Stimulated activated CD4-positive, alpha-beta T cell treated with anti-CD3 and anti-CD28 coated beads, Interleukin-2, amount 100 ng/mL, for 48 hours (primary cell): ENCODE measurements at places on chromosomes 6 and 20.

DNA sequence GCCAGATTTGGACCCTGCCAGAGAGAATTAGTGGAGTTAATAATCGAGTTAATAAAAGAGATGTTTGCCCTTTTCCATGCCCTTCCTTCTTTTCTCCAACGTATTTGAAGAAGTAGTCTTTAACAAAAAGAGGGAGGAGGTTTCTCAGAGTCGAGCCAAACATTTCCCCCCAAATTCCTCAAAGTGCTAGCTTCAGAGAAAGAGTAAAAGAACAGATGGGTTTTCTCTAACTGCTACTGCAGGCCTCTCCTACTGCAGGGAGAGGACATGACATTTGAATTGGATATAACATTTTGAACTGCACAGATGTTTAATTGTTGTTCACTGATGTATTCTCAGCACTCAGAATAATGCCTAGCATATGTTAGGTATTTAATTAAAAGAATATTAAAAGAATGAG is 25.5 kb downstream of the RWDD2A start:
- DNase-seq = no peak

DNA sequence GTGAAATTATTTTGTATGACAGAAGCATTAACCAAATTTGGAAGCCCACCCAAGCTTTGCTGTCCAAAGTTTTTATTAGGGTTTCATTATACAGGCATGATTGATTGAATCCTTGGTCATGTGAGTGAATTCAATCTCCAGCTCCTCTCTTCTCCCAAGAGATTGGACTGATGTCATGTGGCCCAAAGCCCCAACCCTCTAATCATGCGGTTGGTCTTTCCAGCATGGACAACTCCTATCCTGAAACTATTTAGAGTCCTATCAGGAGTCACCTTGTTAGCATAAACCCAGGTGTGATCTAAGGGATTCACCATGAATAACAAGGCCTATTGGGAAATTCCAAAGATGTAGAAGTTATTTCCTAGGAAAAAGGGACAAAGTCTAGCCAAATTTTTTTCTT is 10.6 kb downstream of the POLR3F start:
- DNase-seq = no peak

- DNase-seq = no peak
Observed at GRCh38 chr6:72739368-72739779, 117.5 kb downstream of the KCNQ5 start.

- no peak for DNase-seq
Observed at GRCh38 chr6:17007749-17008148, 94.1 kb upstream of the STMND1 start.

- DNase-seq = no peak
Observed at GRCh38 chr20:5806457-5807263, 56.5 kb downstream of the SHLD1 start.

DNA sequence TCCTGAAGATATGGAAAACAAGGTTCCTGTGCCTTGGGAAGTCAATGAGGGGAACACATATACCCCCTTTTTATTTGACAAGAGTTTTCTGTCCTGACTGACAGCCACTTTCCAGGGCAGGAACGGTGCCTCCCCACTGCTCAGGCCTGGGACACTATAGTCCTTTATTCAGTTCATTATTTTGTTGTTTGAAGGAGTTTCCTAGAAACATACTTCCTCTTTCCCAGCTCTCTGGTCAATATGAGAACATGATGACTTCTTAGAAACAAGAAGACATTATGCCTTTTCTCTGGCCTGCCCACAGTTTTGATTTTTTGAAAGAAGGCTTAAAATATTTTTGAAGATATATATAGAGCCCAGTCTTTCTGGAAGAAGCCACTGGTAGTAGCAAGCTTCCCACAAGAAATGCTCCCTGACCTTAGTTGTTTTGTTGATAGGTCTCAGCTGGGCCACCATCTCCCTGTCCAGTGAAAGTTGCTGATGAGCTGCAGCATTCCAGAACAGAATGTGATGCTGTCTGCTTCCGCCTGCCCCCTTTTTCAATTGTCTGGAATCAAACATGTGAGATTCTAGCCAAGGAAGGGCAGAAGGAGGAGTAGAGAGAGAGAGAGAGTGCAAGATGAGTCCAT is 350.0 kb upstream of the PRND start:
- no peak for DNase-seq

- DNase-seq = no peak
Observed at GRCh38 chr6:81309811-81310210, 442.7 kb downstream of the TENT5A start.

- DNase-seq = no peak
Observed at GRCh38 chr6:30915591-30915946, 1.5 kb downstream of the VARS2 start.

GRCh38 chr6:67633058-67633457 is 1002.0 kb upstream of the ADGRB3 start:
- no peak for DNase-seq

DNA sequence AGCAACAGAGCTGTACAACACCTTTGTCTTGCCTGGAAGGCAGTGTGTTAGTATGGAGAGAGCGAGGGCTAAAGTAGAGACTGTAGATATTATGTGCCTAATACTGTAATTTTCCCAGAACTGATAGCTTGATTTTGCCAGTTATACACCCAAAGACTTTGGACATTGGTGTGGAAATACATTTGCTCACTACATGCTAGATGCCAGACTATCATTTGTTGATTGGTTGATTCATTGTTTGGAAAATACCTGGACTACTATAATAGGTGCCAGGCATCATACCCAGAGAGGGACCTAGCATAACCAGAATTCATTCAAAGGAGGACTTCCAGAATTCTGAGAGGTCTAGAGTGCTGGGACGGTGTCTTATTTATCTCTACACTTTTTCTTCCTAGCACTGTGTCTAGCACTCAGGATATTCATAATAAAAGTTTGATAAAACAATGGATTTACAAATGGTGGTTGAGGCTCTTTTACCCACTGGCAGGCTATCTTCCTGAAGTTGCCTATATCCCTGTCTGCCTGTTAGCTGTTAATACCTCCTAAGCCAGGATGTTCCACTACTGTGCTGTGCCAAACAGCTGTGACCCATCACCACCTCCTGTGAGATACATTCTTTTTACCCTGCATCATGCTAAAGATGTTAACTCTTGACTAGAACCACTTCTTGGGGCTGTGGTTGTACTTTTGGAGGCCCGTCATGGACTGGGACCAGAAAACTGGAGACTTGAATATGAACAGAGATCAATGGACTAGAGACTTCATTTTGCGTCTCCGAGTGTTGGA is 72.2 kb upstream of the FUCA2 start:
- no peak for DNase-seq

DNA sequence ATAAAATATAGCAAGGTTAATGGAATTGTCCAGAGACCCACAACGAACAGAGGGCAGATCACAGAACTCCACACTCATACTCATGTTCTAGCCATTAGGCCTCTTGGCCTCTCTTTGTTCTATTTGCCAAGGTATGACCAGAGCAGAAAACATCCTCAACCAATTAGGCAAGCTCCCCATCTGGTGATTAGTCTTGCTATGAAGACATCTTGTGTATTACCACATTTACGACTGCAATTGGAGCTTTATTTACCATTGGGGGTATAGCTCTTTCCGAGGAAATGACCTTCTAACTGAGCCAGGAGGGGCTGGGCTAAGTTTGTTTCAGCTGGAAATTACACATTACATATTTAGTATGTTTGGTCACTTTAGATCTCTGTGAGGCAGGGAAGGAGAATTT is 593.9 kb downstream of the CD109 start:
- DNase-seq = no peak

GRCh38 chr20:49171909-49172308 is 16.2 kb downstream of the STAU1 start:
- no peak for DNase-seq

DNA sequence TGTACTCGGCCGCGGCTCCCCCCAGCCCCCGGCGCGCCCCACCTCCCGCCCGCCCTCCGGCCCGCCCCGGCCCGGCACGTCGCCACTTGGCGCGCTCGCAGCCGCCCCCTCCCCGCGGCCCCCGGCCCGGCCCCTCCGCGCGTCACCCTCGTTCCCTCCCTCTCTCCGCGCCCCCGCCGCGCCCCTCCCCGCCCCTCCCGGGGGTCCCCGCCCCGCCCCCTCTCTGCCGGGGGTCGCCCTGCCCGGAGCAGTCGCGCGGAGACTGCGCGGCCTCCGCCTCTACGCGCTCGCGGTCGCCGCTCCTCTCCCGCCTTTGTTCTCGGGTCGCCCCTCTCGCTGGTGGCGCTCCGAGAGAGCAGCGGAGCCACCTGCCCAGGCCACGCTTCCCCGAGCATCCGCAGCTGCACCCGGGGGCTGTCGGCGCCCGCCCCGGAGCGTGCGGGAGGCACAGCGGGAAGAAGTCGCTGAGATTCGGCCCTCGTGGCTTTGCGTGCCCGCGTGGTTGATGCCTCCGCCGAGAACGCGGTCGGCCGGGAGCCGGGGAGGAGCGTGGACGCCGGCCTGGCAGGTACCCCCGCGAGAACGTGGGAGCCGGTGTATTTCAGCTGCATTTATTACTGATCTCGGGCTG is at the start of gene PHF10:
Gene PHF10 (minus strand): TSS at position 7 of the 631 bp plus-strand sequence. CDS start 569 bp downstream, outside the sequence.
- peak; percentile 52 for DNase-seq

DNA sequence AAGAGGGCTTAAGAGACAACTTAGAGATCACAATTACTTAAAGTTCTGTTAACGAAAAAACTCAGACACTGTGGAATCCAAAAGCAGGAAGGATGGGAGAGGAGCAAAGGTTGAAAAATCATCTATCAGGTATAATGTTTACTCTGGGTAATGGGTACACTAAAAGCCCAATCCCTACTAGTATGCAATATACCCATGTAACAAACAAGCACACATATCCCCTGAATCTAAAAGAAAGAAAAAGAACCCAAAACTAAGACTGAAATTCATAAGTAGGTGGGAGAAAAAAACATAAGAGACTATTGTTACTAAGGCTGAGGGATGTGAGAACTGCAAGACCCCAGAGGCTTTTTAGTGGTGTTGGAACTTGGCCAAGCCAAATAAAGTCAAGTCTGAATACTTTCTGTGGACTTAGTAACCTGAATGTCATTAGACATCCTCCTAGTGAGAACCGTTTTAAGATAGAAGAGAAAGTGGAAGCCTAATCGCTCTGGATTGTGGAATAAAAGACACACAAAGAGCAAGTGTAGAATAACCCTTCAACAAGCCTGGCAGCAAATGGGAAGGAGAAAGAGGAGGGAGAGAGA is 189.4 kb upstream of the RNF217 start:
- no peak for DNase-seq

GRCh38 chr6:15842727-15843117 is 179.9 kb upstream of the DTNBP1 start:
- no peak for DNase-seq

DNA sequence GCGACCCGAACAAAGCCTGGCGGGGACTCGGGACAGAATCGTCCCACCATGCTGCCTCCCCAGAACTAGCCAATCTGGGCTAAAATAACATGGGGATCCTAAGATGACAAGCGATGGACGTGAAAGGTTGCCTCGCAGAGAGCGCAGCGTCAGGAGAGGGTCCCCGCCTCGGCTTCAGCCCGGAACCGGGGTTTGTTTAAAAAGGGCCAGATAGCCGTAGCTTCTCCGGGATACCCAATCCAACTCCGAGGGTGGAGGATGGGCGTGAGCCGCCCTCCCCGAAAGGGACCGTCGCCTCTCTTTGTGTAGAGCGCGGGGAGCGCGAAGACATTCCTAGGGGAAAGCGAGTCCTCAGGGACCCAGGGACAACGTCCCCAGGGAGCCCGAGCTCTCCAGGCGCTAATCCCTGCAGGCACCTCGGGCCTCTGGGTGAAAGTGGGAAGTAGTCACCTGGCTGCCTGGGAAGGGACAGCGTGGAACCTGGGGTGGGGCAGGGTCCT is 643 bp downstream of the CD24 start:
- DNase-seq = no peak

DNA sequence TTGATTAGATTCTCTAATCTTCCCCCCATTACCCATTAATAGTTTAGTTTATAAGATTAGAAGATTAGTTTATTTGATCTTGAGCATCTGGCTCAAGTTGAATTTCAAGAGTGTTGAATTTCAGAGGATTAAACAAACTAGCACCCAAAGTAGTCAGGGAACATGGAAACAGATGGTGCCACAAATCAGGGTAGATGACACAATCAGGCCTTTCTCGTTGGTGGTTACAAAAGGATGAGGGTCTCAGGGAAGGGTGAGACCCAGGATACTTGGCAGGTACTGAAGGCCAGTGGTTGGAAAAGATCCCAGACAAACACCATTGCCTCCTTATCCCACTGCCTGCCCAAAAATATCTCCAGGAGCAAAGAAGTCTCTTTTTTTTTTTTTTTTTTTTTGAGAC is 29.5 kb upstream of the ADGRF1 start:
- no peak for DNase-seq

- DNase-seq = no peak
Observed at GRCh38 chr6:116139917-116140316, 14.0 kb upstream of the COL10A1 start.

DNA sequence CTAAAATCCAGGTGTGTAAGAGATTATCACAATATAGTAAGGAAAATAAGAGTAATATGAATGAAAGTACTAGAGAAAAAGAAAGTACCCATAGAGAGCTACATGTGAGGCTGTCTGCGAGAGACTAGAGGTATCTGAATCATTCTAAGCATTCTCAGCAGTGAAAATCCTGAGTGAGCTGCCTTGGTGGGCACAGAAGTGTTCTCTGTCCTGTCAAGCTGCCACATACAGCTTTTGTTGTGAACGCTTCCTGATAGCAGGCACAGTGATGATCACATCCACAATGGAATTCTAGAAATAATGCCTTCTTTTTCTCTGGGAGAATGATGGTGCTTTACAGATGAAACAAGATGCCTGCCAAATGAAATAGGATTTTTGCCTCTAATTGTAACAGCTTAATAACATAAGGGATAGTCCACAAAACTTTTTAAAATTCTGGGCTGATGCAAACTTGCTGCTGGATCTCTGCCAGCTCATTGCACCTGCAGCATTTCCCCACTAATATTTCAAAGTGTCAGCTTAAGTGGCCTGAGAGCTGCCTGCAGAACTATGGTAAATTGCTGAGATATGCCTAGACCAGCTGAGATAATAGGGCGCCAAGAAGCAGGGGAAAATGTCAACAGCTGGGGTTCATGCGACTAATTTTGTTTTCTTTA is 620.5 kb downstream of the DOK5 start:
- DNase-seq = no peak
